Activated T-cell treated with anti-CD3 and anti-CD28 coated beads for 1 hour (primary cell): ENCODE measurements at places on chromosomes 6 and 20.

- DNase-seq, result no peak
Measured at GRCh38 chr6:4941782-4942672, 61.8 kb downstream of the RPP40 start.

DNA sequence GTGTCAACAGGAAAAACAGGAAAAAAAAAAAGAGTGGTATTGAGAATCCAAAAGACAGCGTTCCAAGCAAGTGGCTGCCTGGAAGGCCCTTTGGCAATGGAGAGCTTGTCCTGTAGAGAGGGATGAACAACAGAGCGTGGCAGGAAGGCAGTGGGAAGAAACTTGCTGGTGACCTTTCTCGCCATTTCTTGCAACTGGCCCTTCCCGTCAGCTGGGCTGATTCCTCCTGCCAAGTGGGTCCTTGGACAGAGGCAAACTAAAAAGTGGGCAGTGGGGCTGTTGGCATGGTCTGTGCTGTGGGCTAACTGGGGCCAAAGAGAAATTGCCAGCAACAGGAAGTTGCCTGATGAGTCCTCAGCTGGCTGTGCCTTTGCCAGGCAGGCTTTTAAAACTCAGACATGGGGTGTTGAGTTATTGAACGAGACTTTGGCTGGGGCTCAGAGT lies 43.9 kb upstream of the CLDN20 start:
- DNase-seq, result no peak

- DNase-seq, result no peak
Measured at GRCh38 chr6:93136111-93136510, 283.2 kb downstream of the EPHA7 start.

GRCh38 chr6:114131945-114132344 lies 161.0 kb upstream of the HDAC2 start:
- DNase-seq, result no peak

DNA sequence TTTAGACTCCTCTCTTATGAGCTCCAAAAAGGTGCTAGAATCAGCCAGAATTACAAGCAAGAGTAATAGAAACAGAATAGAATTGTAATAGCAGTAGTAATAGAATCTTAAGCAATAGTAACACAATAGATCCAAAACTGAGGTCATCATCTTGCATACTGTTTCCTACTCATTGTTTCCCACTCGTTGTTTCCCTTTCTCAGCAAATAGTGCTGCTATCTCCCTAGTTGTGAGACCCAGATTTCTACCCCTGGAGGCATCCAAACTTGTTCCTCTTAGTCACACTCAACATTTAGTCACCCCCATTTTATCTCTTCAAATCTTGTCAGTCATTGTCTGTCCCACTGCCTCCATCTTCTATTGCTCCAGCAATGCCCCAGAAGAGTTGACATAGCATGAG lies 356.9 kb upstream of the MARCKS start:
- no peak for DNase-seq

DNA sequence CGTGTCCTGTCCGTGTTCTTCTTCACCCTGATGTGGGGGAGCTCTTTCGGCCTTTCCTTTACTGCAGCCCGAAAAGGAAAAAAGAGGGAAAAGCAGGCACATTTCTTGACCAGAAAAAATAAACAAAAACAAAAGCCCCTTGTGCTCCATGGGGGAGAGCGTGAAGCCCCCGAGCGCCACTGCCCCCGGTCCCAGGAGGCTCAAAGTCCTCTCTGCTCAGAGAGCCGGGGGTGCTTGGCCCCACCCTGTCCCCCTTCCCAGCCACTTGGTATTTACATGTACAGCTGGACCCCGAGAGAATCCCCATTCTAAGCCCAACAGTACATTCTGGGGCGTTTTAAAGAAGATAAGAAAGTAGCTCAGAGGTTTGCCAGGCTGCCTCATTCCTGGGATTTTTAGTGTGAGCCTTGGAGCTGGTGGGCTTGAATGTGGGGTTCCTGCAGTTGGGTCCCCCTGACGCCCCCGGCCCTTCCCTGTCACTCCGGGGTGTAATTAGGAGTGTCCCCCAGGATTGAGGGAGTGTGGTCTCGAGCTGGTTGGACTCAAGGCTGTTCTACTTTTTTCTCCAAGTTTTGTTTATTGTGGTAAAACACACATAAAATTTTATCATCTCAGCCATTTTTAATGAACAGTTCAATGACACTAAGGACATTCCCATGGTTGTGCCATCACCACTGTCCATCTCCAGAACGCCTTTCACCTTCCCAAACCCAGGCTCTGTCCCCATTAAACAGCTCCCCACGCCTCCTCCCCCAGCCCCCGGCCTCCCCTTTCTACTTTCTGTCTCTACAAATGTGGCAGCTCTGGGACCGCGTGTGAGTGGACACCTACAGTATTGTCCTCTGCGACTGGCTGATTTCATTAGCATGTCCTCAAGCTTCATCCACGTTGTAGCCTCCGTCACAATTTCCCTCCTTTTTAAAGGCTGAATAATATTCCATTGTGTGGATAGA lies 55.7 kb upstream of the BHLHE23 start:
- no peak for DNase-seq

DNA sequence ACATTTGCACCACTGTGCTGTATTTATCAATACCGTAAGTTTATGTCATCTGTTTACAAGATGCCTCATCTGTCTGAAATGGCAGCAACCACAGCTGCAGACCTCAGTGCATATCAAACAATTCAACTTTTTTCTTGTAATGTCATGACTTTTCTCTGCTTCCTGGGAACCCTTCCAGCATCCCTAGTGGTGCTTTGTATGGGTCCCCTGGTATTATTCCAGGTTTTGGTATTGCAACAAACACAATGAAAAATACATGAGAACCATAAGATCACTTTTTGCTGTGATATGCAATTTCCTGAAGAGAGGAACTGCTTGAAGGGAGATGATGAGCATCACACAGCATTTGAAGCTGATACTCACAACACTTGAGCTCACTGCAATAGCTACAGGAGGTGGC lies 12.0 kb upstream of the TXNDC5 start:
- no peak for DNase-seq

GRCh38 chr20:31682352-31682751 lies 40.3 kb downstream of the BCL2L1 start:
- DNase-seq, result no peak

GRCh38 chr6:21636876-21637275 lies 43.3 kb downstream of the SOX4 start:
- DNase-seq, result no peak

DNA sequence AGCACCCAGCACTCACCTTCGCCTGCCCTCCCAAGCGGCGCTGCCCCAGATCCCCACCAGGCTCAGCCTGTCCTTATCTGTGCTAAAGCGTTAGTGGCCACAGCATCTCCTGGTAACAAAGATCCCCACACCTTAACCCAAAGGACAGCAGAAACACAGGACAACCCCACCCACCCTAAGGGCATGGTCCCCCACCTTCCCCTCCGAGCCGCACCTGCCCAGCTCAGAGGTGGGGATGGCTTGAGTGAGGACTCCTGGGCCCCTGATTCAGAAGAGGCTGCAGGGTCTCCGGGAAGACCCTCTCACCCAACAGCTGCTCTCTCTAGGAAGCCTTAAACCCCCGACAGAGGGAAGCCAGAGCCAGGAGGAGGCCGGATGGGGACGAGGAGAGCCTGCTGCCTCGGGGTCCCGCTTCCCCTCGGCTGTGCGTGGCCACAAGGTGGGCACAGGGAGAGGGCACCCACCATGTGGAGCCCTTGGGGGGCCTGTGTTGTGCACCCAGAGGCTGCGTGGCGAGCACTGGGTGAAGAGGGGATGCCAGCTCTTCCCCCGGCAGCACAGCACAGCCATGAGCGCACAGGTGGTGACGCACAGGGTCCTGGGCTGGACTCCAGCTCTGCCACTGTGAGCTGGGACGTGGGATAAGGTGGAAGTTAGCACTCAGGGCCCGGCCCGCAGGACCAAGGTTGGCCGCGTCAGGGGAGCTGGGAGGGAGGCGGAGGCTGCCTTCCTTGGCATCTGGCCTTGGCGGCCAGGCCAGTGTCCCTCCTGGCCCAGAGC lies 31.9 kb upstream of the MRGBP start:
- no peak for DNase-seq

GRCh38 chr20:53291548-53291947 lies 302.1 kb downstream of the ZNF217 start:
- no peak for DNase-seq

GRCh38 chr6:45965007-45965406 lies 50.7 kb downstream of the CLIC5 start:
- no peak for DNase-seq

DNA sequence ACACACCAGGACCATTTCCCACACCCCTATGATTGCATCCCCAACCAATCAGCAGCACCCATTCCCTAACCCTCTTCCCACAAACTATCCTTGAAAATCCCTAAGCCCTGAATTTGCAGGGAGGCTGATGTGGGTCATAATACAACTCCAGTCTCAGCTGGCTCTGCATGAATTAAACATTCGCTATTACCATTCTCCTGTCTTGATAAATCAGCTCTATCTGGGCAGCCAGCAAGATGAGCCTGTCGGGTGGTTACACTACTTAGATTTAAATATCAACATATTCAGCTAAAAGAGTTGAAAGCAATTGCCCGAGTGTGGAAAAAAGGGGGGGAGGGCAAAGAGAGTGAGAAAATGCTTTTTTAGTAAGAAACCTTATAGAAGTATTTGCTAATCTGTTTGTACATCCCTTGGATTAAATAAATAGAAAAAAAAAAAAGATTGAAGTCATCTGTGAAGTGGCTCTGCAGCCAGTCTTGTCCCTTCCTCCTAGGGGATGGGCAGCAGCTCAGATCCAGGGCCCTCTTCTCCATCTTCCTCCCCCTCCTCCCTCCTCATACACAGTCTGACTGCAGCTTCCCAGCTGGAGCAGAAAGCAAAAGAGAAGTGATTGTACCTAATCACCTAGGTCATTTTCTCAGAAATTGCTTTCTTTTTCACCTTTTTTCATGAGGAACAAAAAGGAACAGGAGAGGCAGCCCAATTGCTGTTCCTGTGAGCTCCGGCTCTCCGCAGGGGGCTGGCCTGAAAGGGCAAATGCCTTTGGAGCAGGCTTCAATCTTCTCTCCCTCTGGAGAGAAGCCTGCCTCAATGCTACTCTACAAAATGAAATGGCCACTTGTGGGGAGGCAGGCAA lies 356.6 kb upstream of the SULF2 start:
- DNase-seq, result no peak

GRCh38 chr20:53921443-53921973 lies 148.9 kb downstream of the BCAS1 start:
- DNase-seq, result no peak

DNA sequence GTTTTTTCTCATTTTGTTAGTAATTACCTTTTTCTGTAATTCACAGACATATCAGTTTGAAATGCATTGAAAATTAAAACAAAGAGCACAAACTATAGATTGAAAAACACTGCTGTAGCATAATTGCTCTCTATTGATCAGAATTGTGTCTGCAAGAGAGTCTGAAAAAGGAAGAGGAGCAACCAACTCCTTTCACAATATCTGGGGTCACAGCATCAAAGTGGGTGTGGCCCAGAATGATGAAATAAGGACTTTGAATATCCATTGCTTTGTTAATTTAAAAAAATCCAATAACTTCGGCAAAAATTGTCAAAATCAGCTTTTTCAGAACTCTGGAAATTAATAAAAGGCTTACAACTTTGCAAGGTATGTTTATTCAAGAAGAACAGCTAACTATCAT lies 99.2 kb downstream of the MYLK4 start:
- DNase-seq, result no peak

DNA sequence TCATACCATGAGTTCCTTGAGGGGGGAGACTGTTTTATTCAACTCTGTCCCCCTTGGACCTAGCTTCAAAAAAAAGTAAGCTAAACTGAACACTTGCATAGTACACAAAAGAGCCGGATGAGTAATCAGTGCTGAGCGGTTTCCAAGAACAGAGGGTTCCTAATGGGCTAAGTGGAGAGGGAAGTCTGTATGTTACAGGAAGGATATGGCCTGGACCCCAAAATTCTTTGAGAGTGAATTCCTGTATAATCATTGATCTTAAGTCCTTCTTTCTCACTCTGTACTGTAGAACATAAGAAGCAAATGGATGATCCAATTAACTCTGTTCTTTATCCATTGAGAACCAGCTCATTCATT lies 324.7 kb upstream of the CNR1 start:
- no peak for DNase-seq

DNA sequence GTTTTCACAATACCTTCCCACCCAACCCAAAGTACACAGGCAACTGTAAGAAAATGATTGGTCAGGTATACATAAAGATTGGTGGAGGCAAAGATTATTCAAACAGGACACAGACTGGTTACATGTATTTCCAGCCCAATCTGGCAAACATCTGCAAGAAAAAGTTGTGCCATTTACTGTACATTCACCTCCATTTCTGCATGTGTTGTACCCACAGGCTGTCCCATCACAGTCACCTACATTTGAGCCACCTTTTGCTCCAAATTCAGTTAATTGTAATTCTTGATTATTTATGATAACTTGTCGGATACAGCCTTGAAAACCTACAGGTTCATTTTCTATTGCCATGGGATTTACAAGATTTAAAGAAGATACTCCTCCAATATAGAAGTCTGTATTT lies 85.6 kb downstream of the PHF3 start:
- DNase-seq, result no peak

DNA sequence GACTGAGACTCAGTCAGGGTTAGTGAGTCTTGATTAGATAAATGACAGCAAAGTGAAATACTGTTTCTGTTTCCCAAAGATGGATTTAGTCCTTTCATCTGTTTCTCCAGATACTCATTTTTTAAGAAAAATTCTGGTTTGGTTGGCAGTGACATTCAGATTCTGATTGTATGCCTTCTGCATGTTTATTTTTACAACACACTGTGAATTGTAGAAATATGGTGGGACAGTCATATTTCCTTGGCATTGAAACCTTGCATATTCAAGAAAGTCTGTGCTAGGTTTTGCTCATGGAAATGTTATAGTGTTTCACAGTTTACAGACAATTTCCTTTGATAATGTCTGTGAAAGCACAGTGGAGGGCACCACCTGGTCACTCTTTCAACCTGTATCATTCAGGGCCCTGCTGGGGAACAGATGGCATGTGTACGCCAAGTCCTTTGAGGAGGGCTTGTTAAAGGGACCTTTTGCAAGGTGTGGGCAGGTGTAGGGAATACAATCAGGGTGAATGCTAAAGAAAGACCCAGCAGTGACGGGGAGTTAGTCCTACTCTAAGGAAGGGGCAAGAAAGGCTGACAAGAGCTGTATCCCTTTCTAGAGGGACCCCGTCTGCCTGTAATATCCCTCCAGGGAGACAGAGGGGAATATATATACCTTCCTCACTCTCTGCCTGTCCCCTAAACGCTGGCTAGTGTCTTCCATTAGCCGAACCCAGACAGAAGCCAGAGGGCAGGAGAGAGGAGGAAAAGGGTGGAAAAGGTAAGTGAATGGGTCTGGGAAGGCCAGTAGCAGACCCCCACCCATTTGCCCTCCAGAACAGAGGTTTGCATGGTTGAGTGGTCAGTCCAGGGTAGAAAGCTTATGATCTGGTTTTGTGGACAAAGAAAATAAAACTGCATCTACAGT lies 10.2 kb downstream of the PLCB4 start:
- no peak for DNase-seq

- DNase-seq, result no peak
Measured at GRCh38 chr6:92011681-92012245, 1407.6 kb downstream of the EPHA7 start.

- DNase-seq, result no peak
Measured at GRCh38 chr6:51049288-51049982, 230.8 kb downstream of the TFAP2B start.
